Chondrocyte (in vitro differentiated cells): ENCODE measurements at places on chromosomes 4 and X. TPM values are rescaled to one million over a fixed set of nuclear protein-coding genes. Genes with fewer than 3 reads are reported as not detected.
A peak's percentile ranks its signal among the peaks of the same experiment; 100 is the strongest.

Gene PCDH19
- total RNA-seq: 5.0 to 63.2 TPM (median 5.3 TPM) in 3 replicates

Gene GAR1
- total RNA-seq: 18.5 to 20.7 TPM (median 20.2 TPM) in 3 replicates

DNA sequence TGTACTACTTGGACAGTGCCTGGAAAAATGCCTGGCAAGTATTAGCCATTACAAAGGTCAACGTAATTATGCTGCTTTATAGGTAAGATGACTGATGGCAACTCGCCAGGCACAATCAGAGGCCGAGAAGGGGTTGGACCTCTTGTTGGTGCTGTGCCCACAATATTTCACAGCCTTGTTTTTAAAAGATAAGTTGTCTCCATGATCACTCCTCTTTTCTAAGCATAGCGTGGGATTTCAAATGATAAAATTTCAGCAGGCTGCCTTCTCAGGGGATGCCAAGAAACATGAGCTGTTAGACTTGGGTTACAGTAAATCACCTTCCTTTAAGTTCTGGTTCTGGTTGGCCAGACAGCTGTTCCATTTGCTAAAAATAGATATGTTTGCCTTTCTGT is 26.9 kb downstream of the HOPX start:
- no peak for DNase-seq

Gene KIAA1210
- total RNA-seq: not detected in 3 replicates

GRCh38 chr4:106136777-106137331 is 179.2 kb downstream of the TBCK start:
- DNase-seq: no peak

DNA sequence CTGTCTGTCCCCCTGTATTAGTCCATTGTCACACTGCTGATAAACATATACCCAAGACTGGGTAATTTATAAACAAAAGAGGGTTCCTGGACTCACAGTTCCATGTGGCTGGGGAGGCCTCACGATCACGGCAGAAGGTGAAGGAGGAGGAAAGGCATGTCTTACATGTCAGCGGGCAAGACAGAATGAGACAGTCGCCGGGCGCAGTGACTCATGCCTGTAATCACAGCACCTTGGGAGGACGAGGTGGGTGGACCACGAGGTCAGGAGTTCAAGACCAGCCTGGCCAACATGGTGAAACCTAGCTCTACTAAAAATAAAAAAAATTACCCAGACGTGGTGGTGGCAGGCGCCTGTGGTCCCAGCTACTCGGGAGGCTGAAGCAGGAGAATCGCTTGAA is 24.7 kb downstream of the IL3RA start:
- peak; percentile 39 for DNase-seq

GRCh38 chr4:88211473-88212252 is 53.2 kb upstream of the ABCG2 start:
- DNase-seq: no peak

Gene OTC
- total RNA-seq: not detected in 3 replicates

DNA sequence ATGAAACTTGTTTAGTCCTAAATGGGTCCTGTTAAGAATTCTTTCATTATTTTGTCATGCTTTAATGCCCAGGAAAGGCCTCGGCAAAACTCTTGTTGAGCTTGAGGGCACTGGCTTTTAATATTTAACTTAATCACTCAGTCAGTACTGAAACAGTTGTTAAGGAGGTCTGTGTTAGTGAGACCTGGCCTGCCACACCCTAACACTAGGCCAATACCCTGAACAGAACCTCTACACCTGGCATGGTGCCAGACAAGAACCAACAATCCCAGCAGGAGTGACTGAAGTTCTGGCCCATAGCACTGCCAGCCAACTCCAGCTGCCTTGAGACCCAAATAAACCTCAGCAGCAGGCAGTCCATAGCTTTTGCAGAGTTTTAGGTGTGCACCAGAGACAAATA is 85.7 kb upstream of the ITM2A start:
- DNase-seq: no peak

- no peak for DNase-seq
Observed at GRCh38 chr4:118834070-118834469, 1.9 kb downstream of the SEC24D start.

DNA sequence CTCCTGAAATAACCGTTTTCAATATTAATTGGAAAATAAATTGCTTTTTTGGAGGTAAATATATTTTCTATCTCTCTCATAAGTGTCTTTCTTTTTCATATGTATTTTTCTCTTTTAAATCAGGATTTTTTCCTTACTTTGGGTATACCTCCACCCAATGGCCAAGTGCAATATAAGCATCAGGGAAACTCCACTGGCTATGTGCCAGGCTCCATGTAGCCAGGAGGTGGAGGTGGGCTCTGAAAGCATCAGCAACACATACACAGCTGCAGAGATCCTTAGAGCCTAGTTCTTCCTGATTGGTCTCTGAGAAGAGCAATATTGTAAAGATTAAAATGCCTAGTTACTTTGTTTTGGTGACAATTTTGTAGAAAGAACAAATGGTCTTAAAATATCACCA is 3.4 kb downstream of the GABRA2 start:
- DNase-seq: no peak

DNA sequence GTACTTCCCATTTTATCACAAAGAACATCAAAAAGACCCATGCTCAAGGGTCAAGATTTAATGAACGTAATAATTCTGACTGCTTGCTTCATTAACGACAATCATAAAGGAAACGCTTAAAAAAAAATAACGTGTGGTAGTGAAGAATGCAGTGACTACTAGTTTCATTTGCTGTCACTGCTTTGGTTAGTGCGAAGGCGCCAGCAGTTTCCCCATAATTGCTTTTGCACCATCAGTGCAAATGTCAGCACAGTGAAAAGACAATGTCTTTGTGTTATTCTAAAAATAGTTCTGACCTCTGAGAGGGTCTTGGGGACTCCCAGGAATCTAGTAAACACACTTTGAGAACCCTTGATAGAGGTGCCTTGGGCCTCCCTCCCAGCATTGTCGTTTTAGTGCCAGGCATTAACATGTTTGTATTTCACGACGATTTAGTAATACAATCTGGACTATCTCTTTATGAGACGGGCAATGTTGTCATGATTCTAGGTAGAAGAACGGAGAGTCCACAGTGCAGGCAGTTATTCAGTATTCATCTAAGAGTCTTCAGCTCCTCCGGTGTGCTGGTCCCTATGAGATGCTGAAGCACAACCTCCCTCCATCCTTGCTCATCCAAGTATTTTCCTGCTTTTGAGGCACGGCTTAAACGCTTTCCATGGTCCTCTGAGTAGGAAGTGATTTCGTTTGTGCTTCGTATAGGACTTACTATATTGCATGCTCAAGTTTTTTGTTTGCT is 71.0 kb downstream of the AFF1 start:
- no peak for DNase-seq

Gene LONRF3
- 0.07 to 0.10 TPM in 2 of 3 replicates, not detected in the other for total RNA-seq

DNA sequence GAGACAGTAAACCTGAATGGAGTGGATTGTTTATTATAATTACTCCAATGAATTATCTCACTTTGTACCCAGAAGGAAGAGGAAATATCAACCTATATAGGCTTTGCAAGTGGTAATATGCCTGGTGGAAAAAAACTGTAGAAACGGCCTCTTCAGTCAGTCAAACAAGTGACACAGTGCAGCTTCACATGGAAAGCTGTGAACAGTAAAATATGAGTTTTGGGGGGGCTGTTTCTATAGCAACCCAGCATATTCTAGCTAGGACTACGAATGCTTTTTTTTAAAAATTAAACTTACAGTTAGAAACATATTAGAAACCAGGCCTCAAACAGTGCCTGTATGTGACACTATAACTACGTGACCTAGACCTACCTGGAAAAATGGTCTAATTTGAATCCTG is 150.1 kb downstream of the PPP1R2C start:
- no peak for DNase-seq

Gene VSIG1
- total RNA-seq: not detected in 3 replicates

DNA sequence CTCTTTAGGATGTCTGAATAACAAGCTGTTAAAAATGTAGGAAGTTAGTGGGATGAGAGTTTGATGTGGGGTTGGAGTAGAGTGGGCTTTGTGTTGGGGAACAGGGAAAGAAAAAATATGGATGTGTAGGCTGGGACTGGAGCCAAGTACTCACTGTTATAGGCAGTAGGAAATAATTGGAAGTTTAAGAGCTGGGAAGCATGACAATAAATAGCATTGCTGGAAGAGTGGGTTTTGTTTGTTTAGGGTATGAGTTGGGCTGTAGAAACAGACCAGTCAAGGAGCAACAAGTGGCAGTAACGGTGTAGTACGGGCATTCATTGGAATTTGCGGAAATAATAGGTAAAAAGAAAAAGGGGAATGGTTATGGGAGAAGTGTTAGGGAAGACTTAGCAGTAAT is 81.6 kb downstream of the KDM6A start:
- DNase-seq: no peak

Gene CFI
- total RNA-seq: not detected in 3 replicates

Gene HEPH
- total RNA-seq: 0.50 to 9.0 TPM (median 0.59 TPM) in 3 replicates

- no peak for DNase-seq
Observed at GRCh38 chr4:25666031-25666630, 10.5 kb downstream of the SLC34A2 start.

Gene TMEM255A
- total RNA-seq: 0.10 to 0.15 TPM in 2 of 3 replicates, not detected in the other

GRCh38 chrX:40831750-40832149 is 96.4 kb upstream of the MED14 start:
- DNase-seq: no peak

- DNase-seq: no peak
Observed at GRCh38 chr4:76758996-76759395, 138.9 kb downstream of the SOWAHB start.

Gene C1QTNF7
- 0.33 to 1.0 TPM (median 0.53 TPM) in 3 replicates for total RNA-seq
